T-helper 2 cell treated with Interferon-gamma antibody and Interleukin-4, amounts not matched to agents 5 μg/mL and 100 μg/mL, for 36 hours (primary cell): ENCODE measurements at places on chromosomes 3 and 15.
A peak's percentile ranks its signal among the peaks of the same experiment; 100 is the strongest.

DNA sequence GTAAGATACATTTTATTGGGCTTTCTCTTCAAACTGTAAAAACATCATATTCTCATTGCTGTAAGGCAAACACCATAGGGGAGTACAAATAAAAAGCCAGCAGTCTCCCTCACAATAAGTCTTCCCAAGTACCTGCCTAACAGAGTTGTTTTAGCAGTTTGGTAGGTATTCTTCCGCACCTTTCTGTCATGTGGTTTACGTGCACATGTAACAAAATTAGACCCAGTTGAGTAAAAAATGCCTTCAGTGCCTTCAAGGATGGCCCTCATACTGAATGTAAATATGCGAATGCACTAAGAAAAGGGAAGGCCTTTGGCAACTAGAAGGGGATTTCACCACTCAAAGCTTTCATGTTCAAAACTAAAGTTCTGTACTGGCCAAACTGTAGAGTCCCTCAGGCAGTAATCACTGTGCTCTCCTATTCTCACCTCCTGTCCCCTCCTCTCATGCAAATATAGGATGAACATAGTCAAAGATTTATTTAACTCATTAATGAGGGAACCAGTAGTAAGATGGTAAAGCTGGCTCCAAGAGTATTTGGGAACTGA is 26.4 kb downstream of the USP3 start:
- DNase-seq, result no peak
- no peak overlapping the region for H3K4me3 ChIP-seq
- H3K4me1 ChIP-seq, result peaks cover 28% of the 10 kb centered on the region
- H3K36me3 ChIP-seq, result peaks cover 9% of the 10 kb centered on the region

DNA sequence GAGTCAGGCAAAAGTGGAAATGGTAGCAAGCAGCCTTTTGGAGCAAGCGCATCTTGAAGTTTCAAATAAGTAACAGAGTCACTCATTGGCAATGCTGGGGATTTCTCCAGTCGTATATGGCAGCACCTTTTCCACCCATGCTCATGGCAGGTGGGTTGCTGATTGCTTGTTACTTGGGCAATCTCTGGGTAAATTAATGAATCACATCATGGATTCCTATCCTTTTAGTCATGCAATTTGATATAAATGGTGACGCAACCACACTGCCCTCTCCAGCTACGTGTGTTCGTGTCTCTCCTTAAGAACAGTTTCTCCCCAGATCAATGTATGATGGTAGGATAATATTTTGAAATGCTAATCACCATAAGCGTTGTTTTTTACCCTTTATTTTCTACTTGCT is 339.9 kb upstream of the KCNH8 start:
- DNase-seq, result no peak
- H3K27me3 ChIP-seq, result no peaks in the 10 kb centered on the region
- H3K4me3 ChIP-seq, result no peak overlapping the region
- H3K4me1 ChIP-seq, result peaks cover 4% of the 10 kb centered on the region
- H3K27ac ChIP-seq, result no peak overlapping the region

DNA sequence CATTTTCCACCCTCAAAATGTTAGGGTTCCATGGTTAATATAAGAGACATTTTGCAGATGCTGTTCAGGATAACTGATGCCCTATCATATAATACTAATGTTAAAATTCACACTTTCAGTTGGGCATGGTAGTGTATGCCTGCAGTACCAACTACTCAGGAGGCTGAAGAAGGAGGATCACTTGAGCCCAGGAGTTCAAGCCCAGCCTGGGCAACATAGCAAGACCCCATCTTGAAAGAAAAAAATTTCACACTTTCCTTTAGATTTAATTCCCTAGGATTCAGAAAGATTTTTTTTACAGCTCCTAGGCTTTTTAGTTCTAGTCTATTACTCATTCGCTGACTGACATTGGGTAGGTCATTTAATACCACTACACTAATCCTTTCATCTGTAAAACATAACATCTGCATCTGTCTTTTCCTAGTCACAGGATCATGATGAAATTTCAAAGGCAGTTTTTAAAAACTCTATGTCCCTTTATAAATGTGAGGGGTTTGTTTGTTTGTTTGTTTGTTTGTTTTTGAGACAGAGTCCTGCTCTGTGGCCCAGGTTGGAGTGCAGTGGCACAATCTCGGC is 103.7 kb downstream of the MYO5A start:
- H3K27me3 ChIP-seq, result no peaks in the 10 kb centered on the region
- no peak for DNase-seq
- H3K27ac ChIP-seq, result no peak overlapping the region
- H3K4me1 ChIP-seq, result peaks cover 1% of the 10 kb centered on the region
- H3K4me3 ChIP-seq, result no peak overlapping the region

DNA sequence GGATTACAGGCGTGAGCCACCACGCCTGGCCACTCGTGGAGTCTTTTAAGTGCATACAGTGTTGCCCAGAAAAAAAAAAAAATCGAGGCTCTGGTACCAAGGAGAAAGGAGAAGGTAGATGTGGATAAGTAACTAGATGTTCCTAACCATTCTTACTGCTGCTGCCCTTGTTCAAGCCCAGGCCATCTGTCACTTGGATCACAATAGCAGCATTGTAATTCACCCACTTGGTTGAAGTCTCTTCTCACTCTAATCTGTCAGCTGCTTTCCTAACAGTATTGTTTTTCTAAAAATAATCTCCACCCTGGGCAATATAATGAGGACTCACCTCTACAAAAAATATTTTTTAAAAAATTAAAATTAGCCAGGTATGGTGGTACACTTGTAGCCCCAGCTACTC is 58.0 kb upstream of the CRTC3 start:
- peaks cover 60% of the 10 kb centered on the region for H3K36me3 ChIP-seq
- DNase-seq, result no peak
- peaks cover 24% of the 10 kb centered on the region for H3K4me1 ChIP-seq
- no peaks in the 10 kb centered on the region for H3K27me3 ChIP-seq
- no peak overlapping the region for H3K27ac ChIP-seq
- no peak overlapping the region for H3K4me3 ChIP-seq

DNA sequence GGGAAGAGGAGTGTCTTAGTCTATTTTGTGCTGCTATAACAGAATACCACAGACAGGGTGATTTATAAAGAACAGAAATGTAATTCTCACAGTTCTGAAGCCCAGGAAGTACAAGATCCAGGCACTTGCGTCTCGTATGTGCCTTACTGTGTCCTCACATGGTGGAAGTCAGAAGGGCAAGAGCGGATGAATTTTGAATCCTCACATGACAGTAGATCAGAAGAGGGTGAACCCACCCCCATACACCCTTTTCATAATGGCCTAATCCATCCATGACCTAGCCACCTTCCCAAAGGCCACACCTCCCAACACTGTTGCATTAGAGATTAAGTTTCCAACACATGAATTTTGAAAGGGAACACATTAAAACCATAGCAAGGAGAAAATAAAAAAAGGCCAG is 18.7 kb upstream of the ANXA2 start:
- DNase-seq, result no peak
- H3K4me1 ChIP-seq, result no peaks in the 10 kb centered on the region
- no peak overlapping the region for H3K4me3 ChIP-seq
- H3K27me3 ChIP-seq, result peaks cover 3% of the 10 kb centered on the region
- H3K27ac ChIP-seq, result no peak overlapping the region
- H3K36me3 ChIP-seq, result peaks cover 9% of the 10 kb centered on the region

- no peak overlapping the region for H3K27ac ChIP-seq
- no peaks in the 10 kb centered on the region for H3K27me3 ChIP-seq
These were observed 71.1 kb downstream of the DNAJB8 start for GRCh38 chr3:128395500-128396162.

DNA sequence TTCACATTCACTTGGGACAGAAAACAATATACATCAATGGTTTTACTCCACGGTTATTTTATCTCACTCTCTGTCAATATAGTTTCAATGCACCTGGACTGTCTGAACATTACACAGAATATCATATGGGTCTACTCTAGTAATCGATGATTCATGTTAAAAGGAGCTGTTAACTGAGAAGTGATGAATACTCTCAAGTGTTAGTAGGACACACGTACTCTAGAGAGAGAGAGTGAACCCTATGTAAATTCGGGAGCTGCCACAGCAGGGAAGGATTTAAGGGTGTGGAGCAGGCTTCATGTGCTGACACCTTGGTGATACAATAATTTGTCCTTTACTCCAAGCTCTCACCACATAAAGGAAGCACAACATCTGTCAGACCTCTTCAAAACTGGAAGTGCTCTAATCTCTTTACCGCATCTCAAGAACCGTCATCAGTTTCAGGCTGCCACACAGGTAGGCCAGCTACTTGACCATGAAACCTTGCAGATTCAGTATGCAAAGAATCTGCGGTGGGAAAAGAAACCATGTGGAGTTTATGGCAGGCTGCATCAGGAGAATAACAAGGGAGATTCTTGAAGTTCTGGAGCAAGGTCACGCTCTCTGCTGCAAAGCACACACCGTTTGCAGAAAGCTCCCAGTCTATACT is 199.2 kb upstream of the TMC3 start:
- no peak overlapping the region for H3K27ac ChIP-seq
- DNase-seq, result no peak
- no peak overlapping the region for H3K4me3 ChIP-seq
- peaks cover 17% of the 10 kb centered on the region for H3K27me3 ChIP-seq
- H3K36me3 ChIP-seq, result no peaks in the 10 kb centered on the region
- peaks cover 4% of the 10 kb centered on the region for H3K4me1 ChIP-seq

DNA sequence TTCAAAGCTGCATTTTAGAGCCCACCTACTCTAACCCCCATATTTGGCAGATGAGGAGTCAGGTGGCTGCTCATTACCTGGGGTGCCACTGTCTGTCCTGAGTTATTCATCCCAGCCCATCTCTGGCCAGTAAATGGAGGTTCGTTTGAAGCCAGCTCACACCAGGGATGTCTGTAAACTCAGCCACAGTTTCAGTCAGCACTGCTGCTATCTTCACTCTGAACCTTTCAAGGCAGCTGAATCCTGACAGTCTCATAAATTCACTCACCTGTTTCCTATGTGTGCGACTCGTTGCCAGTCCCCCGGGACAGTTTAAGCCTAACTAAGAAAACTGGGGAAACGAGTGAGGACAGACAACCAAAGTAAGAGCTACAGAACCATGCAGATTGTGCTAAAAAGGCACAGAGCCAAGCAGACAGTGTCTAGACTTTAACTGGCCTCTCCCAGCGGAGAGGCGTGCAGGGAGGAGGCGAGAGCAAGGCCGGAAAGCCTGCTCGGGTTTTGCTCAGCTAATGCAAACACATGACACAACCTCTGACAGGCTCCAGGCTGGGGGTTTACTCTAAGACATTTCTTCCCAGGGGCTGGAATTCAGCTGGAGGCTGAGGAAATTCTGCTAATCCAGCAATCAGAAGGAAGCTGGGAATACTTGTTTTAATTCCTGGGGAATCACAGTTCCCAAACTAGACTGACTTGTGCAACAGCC is 12.0 kb downstream of the FSTL1 start:
- H3K4me1 ChIP-seq, result no peaks in the 10 kb centered on the region
- H3K27ac ChIP-seq, result no peak overlapping the region
- H3K4me3 ChIP-seq, result no peak overlapping the region
- H3K27me3 ChIP-seq, result peaks cover 9% of the 10 kb centered on the region

DNA sequence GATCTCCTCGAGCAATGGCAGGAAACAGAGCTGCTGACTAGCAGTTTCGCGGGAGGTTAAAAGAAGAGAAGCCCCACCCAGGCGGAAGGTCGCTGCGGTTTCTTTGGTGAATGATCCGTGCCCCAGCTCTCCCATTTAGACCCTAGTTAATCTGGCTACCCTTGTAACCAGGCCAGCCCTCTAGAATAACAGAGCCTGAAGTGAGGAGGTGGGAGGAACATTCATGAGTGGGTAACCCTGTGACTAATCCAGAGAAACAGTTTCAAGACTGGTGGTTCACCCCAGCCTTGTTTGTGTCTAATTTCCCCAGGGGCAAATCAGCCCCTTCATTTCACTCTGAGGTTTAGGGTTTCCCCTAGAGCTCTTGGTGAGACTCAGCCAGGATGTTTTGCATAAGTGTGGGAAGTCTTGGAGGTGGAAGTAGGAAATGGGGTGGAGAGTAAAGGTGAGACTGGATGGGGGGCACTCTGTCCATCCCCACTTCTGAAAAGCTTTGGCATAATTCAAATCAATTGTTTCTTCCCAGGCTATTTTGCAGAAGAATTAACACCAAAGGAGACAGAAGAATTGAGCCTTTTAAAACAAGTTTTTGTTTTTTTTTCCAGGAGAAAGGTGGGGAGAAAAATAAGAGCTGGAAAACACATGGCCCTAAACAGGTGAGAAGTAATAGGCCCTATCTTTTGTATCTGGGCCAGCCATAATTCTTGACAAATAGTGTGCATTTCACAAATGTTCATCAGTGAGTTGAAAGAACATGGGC is 303.1 kb downstream of the RPLP1 start:
- H3K27me3 ChIP-seq, result peaks cover 15% of the 10 kb centered on the region
- H3K36me3 ChIP-seq, result peaks cover 43% of the 10 kb centered on the region
- peak overlapping the region; percentile 83 for H3K27ac ChIP-seq
- peak overlapping the region; percentile 74 for H3K4me3 ChIP-seq
- peaks cover 64% of the 10 kb centered on the region for H3K4me1 ChIP-seq
- DNase-seq, result peak; percentile 89

DNA sequence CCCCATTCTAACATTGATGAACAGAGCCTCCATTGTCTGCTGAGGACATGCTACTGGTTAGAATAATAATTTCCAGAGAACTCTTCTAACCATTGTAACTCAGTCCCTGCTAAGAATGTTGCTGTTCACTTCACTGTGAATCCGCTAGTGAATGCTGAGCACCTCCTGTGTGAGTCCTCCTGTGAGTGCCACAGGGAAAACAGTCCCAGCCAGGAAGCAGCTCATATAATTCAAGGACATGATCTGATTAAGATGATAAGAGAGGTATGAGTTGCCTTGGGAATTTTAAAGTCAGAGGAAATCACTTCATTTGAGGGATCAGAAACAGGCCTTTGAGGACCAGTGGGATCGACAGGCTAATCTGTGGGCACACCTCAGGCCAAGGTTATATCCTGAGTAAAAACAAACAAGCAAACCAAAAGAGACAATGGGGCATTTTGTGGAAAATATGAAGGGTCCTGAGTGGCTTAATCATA is 33.9 kb upstream of the GPR160 start:
- peaks cover 11% of the 10 kb centered on the region for H3K36me3 ChIP-seq
- H3K27me3 ChIP-seq, result no peaks in the 10 kb centered on the region
- DNase-seq, result no peak

GRCh38 chr15:81133782-81134461 is at the start of gene CFAP161:
Gene CFAP161 (plus strand): TSS chr15:81134270. CDS start chr15:81134330, 60 bp downstream.
- no peak within 1 kb of the TSS for H3K27ac ChIP-seq
- peak within 1 kb of the TSS; percentile 40 for H3K4me3 ChIP-seq
- peaks cover 3% of the 10 kb centered on the region for H3K4me1 ChIP-seq
- no peaks in the 10 kb centered on the region for H3K36me3 ChIP-seq

DNA sequence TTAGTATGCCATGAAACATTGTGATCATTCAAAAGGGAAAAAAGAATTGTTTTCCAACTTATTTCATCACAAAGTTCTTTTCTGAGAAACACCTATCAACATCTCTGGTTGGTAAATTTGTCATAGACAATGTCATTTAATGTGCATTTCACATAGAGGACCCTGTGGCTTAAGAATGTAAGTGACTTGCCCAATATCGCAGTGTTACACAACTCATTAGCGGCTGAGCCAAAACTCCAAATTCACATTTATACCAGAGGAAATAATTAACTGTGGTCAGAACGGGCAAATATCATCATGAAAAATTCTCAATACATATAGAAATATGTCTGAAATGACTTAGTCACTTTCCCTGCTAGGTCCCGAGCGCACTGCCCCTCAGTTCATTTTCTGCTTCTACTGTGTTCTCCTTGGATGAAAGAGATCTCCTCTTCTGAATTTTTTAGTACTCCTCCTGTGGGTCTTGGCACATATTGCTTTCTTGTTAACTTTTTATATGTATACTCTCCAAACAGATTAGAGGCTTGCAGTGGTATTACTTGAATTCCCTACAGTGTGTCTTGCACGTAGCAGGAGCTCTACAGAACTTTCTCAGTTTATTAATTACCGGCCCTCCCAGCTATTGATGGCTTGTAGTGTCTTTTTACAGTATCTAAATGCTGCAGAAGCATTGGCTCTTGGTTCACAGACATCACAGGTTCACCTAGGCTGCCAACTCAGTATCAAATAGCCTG is 33.1 kb downstream of the PTX3 start:
- H3K27ac ChIP-seq, result no peak overlapping the region
- no peak for DNase-seq
- no peaks in the 10 kb centered on the region for H3K4me1 ChIP-seq
- no peak overlapping the region for H3K4me3 ChIP-seq
- H3K36me3 ChIP-seq, result no peaks in the 10 kb centered on the region
